ENCODE measurements at places on chromosomes 4 and X. TPM values are rescaled to one million over a fixed set of nuclear protein-coding genes. Genes with fewer than 3 reads are reported as not detected.

GRCh38 chr4:19486400-19486799, 765.3 kb upstream of the SLIT2 start:
- DNase-seq: peak; percentile 27

GRCh38 chrX:13266641-13267345, 53.1 kb downstream of the ATXN3L start:
- peak; percentile 88 for DNase-seq

- no peak for DNase-seq
Observed at GRCh38 chr4:53089936-53090729, 228.0 kb downstream of the RASL11B start.

DNA sequence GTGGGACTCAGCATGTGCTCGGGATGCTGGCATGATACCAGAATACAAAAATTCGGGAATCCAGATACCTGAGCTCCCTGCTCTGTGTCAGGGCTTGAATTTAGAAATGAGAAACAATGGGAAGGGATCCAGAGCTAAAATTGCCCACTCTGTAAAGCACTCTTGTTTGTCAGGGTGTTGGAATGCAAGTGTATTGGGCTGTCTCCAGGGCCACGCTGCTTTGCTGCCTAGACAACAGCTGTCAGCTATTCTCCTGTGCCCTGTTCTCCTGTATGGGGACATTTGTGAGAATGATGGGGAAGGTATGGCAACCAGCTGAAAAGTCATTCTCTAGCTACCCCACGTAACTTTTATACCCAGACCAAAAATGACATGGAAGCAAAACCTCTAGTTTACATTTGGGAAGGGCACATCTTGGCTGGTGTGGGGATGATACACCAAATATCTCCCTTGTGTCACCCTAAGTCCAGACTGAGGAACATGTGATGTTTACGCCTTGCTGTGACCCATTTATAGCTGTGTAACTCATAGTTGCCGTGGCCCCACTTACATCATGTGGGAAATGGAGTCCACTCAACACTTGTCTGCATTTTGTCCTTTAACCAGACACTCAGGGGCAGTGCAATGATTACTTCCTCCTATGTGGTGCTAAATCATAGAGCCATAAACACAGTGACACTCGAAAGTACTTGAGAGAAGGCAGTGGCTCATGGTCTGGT, 46.6 kb downstream of the SMPX start:
- DNase-seq: no peak

The ADGRL3 gene
- total RNA-seq: not detected

GRCh38 chr4:7978907-7979651, 39.4 kb upstream of the AFAP1 start:
- peak; percentile 38 for DNase-seq

The PCDH10 gene
- total RNA-seq: 0.10 TPM

- DNase-seq: no peak
Observed at GRCh38 chr4:87410679-87411078, 11.7 kb upstream of the NUDT9 start.

The DCAF8L2 gene
- total RNA-seq: not detected

- peak; percentile 4 for DNase-seq
Observed at GRCh38 chr4:67332627-67333026, 212.7 kb downstream of the CENPC start.

The GIMD1 gene
- not detected for total RNA-seq

Data from RPMI7951 (cell line).